ENCODE measurements at places on chromosomes 5 and 9. TPM values are rescaled to one million over a fixed set of nuclear protein-coding genes. Genes with fewer than 3 reads are reported as not detected.

GRCh38 chr9:78807286-78807685 lies 510.4 kb downstream of the PSAT1 start:
- DNase-seq, result no peak

- peak; percentile 78 for DNase-seq
These were observed 148.1 kb upstream of the MPDZ start for GRCh38 chr9:13427587-13427986.

DNA sequence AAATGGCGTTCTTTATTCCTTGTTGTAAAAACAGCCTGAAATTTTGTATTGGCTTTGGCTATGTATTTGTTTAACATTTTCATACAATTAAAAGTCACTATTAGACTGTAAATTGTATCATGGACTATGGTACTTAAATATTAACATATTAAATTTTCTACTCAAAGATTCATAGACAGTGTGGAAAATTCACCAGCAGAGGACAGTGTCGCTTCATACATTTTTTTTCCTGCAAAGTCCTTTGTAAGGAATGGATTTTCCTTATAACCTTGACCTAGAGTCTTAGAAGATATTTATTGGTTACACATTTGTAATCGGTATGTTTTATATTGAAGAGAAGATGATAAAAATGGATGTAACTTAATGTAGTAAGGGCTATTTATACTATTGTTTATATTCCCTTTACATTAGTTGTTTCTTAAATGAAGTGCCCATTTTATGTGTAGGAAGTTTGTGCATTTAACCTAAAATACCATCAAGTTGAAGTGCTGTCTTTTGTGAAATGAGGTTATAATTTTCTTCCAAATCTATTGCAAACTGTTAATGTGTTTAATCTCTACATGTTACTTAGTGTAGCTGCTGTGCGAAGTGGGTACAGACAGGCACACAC lies 150.1 kb downstream of the KDM4C start:
- DNase-seq, result peak; percentile 64

RORB gene
- not detected for total RNA-seq
